ENCODE measurements at places on chromosomes 3 and 15.

DNA sequence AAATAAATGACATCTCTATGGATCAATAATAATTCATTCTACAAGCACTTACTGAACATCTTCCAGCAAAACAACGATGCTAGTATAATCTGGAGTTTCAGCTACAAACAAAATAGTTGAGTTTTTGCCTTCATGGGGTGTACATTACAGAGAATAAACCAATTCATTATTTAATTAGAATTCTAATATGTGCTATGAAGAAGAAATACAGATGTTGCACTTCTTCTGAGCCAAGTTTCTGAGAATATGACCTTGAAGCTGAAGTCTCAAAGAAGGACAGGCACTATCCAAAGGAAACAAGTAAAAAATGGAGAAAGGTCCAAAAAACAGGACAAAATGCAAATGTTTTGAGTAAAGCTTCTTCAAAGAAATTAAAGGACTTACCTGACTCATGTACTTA is 94.2 kb downstream of the SENP7 start:
- no peak for DNase-seq

DNA sequence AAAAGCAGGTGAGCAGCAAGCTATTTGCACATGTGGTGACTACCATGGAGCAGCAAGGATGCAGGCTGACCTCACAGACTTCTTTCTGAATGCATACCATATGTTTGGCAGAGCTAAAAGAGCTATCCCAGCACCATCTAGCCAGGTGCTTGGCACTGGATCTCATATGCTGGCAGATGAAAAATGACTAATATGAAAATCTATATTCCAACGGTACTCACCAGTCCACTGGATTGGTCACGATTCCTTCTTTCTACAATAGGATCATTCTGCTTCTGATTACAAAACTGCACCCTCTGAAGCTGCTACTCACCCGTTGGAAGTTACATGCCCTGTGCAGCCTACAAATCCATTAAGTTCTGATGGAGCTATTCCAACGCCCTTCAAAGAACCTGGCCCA is 714.3 kb upstream of the CFAP20DC start:
- no peak for DNase-seq

DNA sequence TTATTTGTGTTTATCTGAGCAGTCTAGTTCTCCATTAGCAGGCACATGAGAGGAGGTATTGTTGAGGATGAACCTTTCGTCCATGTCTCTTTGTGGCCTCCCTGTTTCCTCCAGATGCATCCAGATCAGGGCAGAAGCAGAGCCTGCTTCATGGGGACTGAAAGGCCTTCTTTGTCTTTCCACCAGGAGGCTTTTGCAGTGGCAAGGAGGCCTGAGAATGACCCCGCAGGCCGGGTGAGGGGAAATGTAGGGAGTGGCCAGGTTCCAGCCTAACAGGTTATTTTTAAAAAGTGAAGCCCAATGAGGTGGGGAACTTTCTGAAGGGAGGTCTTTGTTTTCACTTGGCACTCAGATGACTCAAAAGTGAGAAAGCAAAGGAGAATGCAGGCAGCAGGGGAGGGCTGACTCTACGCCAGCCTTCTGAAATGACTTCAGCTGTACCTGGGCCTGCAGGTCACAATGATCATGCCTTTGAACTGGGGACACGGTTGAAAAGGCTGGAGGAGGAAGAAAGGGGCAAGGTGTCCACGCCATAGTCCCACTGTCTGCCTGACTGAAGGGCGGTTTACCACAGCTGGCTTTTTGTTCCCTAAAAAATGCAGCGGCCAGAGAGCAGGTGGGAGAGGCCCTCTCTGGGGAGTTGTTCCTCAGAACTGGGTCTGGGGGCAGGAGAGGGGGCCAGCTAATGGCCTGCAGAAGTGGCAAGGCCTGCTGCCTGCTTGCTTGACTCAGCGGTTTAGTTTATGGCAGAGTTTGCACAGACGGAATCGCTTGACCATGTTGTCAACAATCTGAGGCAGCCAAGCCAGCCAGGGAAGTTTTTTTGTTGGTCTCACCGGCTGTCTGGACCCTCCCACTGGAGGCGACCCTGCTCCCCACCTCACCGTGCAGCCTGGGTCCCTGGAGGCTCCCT is 28.7 kb downstream of the CMTM7 start:
- no peak for DNase-seq

- DNase-seq: no peak
Measured at GRCh38 chr3:52522651-52523251, 10.9 kb downstream of the NT5DC2 start.

- no peak for DNase-seq
Measured at GRCh38 chr3:12982619-12983101, 90.6 kb downstream of the IQSEC1 start.

Data from stimulated activated CD4-positive, alpha-beta T cell treated with anti-CD3 and anti-CD28 coated beads, Interleukin-4, amount 100 ng/mL, for 48 hours (primary cell).